Stimulated activated CD8-positive, alpha-beta memory T cell treated with anti-CD3 and anti-CD28 coated beads, Interleukin-7, amount 100 ng/mL, for 48 hours (primary cell): ENCODE measurements at places on chromosomes 6 and 20.

DNA sequence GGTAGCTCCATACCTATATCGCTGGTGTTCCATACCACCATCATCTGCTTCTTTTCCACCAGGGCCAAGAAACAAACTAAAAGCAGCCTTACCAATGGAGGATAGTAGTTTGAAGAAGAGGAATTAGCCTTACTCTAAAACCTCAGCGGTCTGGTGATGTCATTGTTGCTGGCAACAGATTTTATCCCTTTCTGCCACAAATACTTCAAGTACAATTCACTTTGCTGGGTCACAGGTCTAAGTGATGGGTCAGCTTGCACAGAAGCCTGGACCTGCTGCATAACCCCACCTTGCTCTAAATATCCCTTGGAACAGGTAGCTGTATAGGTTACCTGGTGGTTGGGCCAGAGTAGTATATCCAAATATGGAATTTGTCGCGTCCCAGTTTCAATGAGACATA lies 53.2 kb upstream of the THEMIS start:
- DNase-seq = no peak

DNA sequence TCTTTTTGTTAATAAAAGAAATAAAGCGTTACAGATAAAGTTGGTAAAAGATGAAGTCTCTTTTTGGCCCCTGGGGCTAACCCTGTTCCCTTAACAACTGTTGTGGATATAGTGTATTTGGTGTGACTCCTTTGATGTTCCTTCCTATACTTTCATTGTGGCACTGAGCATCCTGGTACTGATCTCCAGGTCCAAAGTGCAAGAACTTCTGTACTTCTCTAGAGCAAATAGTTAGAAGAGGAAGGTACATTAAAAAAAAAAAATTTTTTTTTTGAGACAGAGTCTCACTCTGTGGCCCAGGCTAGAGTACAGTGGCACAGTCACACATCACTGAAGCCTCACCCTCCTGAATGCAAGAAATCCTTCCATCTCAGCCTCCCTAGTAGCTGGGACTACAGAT lies 6.2 kb downstream of the POFUT1 start:
- no peak for DNase-seq

DNA sequence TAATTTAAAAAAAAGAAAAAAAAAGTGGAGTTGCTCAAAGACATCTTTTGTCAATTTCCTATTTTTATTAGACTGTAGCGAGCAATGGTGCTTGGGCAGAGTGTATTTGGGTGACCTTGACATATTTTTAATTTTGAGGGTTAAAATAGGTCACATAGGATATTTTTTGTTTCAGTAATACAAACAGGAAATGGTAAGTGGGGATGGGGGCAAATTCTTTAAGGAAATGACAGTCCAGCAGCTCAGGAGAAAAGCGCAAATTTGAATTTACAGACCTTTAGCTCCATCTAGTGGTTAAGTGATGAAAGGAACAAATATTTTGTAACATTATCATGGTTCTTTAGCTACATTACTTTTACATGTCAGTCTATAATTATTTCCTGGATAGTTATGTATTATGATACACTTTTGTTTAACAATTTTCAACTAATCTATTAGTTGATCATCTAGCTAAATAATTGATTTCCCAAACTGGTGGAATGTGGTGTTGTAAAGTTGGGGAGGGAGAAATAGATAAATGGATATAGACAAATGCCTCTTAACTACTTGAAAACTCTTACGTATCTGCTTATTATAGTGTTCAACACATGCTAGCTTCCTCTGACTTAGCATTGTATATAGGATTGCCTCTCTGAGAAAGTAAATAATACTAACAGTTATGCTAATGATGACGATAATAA lies 10.0 kb downstream of the CITED2 start:
- no peak for DNase-seq

DNA sequence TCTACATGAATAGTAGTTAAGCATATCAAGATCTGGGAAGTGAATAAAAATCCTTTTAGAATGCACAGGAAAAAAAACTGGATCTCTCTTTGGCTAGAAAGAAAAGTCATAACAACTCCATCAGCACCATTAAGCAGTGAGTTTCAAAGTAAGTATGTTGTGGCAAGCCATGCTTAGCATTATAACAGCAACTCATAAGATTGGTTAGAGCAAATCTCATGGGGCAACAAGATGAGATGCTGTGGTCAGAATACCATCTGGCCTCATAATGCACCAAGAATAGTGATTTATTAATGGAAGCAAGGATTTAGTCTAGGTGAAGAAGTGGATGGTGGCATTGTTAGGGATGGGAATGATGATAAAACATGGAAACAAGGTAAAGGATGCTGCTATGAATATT lies 159.4 kb downstream of the PHF3 start:
- no peak for DNase-seq

DNA sequence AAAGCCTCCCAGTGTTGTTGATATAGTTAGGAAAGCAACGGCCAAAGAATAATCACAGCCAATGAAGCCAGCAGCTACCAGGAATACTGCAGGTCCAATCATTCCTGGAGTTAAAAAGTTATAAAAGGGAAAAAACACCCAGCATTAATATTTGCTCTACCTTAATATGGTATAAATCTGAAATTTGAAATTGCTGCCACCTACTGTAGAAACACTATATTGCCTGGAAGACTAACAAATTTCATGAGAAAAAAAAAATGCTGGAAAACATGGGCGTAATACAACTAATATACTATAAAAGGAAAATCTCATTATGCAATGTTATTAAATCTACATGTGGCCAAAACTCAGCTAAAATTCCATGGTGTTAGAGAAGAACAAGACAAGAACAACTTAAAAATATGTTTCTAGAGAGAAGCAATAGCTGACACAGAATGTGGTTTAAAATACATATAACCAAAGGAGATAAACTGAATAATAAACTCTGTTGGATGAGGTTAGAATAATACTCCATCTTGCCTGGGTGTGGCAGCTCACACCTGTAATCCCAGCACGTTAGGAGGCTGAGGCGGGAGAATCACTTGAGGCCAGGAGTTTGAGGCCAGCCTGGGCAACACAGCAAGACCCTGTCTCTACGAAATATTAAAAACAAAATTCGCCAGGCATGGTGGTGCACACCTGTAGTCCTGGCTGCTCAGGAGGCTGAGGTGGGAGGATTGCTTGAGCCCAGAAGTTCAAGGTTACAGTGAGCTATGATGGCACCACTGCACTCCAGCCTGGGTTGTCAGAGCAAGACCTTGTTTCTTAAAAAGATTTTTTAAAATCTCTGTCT lies 43.1 kb downstream of the SLC17A5 start:
- no peak for DNase-seq

- no peak for DNase-seq
Observed at GRCh38 chr20:37902504-37903313, at the start of gene VSTM2L. VSTM2L (plus strand) TSS chr20:37903127; CDS start chr20:37903351, 224 bp downstream.

DNA sequence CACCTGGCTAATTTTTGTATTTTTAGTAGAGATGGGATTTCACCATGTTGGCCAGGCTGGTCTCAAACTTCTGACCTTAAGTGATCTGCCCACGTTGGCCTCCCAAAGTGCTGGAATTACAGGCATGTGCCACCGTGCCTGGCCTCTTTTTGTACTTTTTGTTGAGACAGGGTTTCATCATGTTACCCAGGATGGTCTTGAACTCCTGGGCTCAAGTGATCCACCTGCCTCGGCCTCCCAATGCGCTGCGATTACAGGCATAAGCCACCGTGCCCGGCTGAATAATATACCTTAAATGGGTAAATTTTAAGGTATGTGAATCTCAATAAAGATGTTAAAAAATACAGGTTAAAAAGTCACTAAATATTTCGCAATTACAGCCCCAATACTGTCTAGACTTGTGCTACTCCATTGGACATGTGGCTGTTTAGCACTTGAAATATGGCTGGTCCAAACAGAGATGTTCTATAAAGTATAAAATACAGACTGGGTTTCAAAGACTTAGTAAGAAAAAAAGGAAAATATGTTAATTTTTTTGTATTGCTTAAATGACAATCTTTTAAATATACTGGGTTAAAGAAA lies 42.1 kb downstream of the PPP1R3G start:
- DNase-seq = no peak

DNA sequence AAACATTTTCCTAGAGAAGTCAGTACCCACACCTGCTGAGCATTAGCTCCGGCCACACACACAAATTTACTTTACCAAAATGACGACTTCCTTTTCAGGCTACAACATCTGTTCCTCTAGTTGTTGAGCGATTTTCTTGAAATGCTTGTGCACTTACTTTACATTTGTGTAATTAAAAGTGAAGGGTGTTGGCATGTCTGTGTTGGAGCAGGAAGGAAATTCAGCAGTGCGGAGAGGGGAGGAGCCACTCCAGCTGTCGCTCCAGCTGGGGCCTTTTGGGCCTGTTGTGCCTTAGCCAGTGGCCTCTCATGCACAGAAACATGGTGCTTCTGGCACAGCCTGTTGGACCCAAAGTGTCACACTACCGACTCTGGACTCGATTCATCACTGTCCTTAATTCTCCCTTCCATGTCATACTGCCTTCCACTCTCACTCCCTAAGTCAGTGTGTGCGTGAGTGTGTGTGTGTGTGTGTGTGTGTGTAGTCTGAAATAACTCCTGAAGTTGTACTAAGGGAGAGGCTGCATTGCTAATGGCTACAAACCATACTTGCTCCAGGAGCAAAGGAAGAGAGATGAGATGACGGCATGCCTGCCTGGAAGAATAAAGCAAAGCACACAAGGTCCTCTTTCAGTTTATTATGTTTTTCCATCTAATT lies 191.8 kb upstream of the ARG1 start:
- no peak for DNase-seq

- no peak for DNase-seq
Observed at GRCh38 chr6:141552031-141552430, 580.7 kb upstream of the GJE1 start.

- no peak for DNase-seq
Observed at GRCh38 chr20:18430172-18430826, 36.5 kb downstream of the DZANK1 start.

DNA sequence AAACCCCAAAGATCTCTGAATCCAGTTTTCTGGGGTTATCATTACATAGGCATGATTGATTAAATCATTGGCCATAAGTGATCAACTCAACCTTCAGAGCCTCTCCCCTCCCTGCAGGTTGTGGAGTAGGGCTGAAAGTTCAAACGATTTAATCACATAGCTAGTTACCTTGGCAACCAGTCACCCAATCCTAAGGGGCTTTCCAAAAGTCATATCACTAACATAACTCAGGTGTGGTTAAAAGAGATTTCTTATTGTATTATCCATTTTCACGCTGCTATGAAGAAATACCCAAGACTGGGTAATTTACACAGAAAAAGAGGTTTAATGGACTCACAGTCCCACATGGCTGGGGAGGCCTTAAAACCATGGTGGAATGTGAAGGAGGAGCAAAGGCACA lies 935.1 kb upstream of the SLC35B3 start:
- no peak for DNase-seq

GRCh38 chr6:6659600-6660327 lies 71.2 kb downstream of the LY86 start:
- no peak for DNase-seq

DNA sequence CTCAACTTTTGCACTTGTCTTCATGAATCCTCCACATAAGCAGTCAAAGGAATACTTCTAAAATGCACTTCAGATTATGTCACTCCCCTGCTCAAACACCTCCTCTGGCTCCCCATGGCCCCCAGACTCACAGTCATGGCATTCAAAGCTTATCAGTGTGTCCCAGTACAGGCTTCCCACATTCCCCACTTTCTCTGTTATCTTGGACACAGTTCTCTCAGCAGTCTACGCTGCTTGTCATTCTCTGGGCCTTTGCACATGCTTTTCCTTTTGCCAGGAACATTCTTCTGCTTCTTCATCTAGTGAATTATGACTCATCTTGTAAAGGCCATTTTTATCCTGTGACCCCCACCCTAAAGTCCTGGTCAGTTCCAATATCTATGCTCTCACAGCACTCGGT lies 31.8 kb downstream of the SLC13A3 start:
- no peak for DNase-seq

DNA sequence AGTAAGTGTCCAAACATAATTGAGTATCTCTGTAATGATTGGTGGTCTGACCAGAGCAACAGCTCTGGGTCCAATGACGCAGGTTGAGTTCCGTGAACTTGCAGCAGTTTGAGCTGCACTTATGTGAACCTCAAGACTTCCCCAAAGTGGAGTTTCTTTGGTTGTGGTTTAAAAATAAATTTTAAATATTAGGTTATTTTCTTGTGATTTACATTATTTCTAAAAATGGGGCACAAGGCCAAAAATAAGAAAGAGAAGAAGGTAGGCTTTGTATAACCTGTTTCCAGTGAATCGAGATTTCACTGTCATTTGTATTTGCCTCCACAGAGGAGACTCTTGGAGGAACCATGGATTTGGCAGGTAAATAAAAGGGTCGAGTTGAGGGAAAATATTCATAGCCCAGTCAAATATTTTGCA lies 166.4 kb upstream of the ZNF217 start:
- no peak for DNase-seq

DNA sequence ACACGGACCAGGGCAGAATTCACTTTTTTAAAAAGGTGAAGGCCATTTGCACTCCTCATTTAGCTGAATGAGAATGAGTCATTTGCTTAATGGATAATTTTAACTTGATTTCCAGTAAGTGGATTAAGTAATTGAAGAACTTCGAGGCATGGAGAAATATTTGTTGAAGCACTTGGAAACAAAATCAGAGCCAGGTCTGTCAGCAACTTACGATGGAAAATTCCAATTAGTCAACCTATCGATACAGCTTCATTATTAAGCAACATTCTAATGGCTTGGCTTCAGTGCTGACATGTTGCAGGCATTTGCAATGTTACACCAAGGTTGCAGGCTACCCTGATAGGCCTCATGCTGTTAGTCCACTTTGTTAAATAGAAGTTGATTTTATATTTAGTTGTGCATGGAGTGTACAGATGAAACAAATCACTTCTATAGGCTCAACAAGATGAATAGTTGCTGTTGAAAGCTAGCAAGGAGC lies 423.5 kb upstream of the SLC35B3 start:
- no peak for DNase-seq

GRCh38 chr6:130076512-130076911 lies 58.1 kb downstream of the L3MBTL3 start:
- no peak for DNase-seq

DNA sequence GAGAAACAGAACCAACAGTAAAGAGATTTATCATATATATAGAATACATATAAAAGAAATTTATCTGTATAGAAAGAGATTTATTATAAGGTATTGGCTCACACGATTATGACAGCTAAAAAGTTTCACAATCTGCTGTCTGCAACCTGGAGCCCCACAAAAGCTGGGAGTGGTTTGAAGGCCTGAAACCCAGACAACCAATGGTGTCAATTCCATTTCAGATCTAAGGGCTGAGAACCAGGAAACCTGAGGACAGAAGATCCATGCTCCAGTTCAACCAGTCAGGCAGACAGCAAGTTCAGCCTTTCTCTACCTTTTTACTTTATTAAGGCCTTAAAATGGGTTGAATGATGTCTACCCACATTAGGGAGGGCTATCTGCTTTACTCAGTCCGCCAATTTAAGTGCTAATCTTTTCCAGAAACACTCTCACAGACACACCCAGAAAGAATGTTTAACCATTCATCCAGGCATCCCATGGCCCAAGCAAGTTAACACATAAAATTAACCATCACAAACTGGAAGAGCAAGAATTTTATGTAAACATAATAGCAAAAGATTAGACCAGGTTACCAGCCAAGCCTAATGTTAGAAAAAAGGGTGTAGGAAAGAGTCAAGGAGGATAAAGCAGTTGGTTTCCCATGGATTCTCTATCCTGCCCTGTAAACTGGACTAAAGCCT lies 170.9 kb downstream of the FUT9 start:
- no peak for DNase-seq

GRCh38 chr20:1378735-1379125 lies 14.1 kb downstream of the FKBP1A start:
- DNase-seq = no peak
